ENCODE measurements at places on chromosomes 4 and X. TPM values are rescaled to one million over a fixed set of nuclear protein-coding genes. Genes with fewer than 3 reads are reported as not detected.

NLGN3 gene
- 10.3 TPM for total RNA-seq

JADE3 gene
- total RNA-seq: 31.5 TPM

ARHGEF6 gene
- 27.6 TPM for total RNA-seq

GUCY1B1 gene
- 2.3 TPM for total RNA-seq

- DNase-seq: no peak
Observed at GRCh38 chr4:76515975-76516843, 81.2 kb downstream of the SHROOM3 start.

DNA sequence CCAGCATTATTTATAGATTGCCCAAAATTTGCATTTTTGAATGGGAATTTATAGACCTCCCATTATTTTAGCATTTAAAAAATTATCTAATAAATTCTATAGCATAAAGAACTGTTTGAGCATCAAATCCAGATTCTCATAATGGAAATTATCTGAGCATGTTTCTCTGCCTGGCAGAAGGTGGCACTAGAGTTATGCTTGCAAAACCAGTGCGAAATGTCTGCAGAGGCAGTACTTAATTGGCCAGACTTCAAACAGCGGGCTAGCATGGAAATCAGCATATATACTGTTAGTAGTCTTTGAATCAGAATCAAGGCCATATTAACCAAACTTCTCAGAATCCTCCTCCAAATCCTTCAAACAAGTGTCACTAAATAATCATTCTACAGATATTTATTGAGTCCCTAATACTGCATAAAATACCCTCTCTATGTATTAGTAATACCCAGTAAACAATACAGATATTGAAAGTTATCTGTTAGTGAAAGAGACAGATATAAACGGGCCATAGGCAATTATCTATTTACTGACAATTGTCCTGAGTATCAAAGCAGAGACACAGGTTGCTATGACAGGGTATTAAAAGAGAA lies 78.7 kb upstream of the DCLK2 start:
- DNase-seq: peak; percentile 46

DNA sequence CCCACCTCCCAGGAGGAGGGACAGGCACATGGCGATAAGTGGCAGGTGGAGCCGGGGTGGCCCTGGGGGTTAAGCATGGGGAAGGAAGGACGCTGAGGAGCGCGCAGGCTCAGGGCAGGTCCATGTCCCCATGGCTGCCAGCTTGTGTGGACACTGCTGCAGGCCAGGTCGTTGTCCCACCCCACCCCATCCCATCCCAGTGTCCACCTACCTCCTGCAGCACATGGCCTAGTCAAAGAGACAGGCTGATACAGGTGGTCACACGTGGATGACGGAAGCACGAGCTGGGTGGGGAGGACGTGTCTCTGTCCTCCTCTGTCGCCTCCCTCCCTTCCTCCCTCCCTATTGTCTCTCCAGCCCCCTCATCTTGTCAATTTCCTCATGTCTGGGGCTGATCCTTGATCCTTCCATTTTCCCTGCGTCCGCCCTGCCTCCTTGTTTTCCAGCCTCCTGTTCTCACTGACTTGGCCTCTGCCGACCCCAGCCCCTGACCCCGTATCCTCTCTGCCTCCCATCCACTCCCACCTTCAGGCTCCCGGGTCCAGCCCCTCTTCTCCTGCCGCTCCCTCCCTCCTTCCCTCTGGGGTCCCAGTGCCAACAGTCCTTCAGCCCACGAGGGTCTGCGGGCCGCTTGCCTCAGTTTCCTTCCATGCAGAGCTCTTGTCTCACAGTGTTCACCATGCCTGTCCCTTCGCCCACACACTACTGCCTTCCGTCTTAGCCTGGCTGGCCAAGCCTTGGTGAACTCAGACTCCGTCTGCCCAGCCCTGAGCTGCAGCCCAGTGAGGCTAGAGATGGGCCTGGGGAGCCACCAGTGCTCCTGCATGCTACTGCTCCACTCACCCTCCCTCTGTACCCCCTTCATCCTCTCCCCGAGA lies 15.5 kb upstream of the ADD1 start:
- DNase-seq: no peak

- DNase-seq: no peak
Observed at GRCh38 chr4:41880022-41880837, 55.0 kb upstream of the TMEM33 start.

- no peak for DNase-seq
Observed at GRCh38 chrX:143058120-143058519, 32.4 kb downstream of the SPANXN4 start.

- DNase-seq: no peak
Observed at GRCh38 chr4:7689773-7690693, 249.6 kb downstream of the AFAP1 start.

- peak; percentile 91 for DNase-seq
Observed at GRCh38 chrX:87409113-87409841, 108.3 kb upstream of the KLHL4 start.

- DNase-seq: no peak
Observed at GRCh38 chr4:121233982-121234381, 69.9 kb upstream of the TNIP3 start.

PTCHD1 gene
- total RNA-seq: not detected

DNA sequence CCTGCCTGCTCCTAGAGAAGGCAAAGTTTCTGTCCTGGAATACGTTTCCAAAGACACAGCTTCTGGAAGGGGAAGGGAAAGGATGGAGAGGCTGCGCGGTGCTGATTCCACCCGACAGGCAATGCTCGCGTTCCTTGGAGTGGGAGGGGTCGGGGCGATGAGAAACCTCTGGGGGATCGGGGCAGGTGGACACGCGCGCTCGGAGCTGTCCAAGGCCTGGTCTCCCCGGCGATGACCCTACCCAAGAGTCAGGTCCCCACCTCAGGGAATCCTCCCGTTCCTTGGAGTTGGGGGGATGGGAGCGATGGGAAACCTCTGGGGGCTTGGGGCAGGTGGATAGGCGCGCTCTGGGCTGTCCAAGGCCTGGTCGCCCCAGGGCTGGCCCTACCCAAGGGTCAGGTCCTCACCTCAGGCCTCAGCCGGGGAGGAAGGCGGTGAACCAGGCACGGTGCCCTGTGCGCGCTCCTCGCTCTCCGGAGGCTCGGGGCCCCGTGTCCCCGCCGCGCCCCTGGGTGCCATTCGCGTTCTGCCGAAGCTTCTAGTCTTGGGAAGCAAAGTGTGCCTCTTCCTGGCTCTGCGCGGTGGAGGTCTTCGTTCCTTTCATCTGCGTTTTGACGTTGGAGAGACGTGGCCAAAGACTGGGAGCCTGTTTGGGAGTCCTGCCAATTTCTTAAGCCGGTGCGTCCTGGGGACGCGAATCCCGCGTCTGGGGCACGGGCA lies 10.6 kb upstream of the SHOX start:
- no peak for DNase-seq

TMEM35A gene
- 1.1 TPM for total RNA-seq
